Stimulated activated CD4-positive, alpha-beta T cell treated with anti-CD3 and anti-CD28 coated beads, Interleukin-12 subunit alpha, Interleukin-12 subunit beta, amount 100 ng/mL, for 24 hours (primary cell): ENCODE measurements at places on chromosomes 1 and 21.

DNA sequence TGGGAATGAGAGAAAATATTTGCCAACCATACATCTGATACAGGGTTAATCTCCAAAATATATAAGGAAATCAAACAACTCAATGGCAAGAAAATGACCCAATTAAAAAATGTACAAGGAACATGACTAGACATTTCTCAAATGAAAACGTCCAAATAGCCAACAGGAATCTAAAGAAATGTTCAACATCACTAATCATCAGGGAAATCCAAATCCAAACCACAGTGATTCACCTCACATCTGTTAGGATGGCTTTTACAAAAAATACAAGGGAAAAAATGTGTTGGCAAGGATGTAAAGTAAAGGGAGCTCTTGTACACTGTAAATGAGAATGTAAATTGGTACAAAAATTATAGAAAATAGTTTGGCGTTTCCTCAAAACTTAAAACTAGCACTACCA lies 54.7 kb upstream of the ZRANB2 start:
- no peak for DNase-seq

GRCh38 chr1:225767634-225768540 lies 9.7 kb upstream of the SRP9 start:
- no peak for DNase-seq

GRCh38 chr1:47558601-47559593 lies 121.1 kb downstream of the FOXD2 start:
- DNase-seq, result no peak

DNA sequence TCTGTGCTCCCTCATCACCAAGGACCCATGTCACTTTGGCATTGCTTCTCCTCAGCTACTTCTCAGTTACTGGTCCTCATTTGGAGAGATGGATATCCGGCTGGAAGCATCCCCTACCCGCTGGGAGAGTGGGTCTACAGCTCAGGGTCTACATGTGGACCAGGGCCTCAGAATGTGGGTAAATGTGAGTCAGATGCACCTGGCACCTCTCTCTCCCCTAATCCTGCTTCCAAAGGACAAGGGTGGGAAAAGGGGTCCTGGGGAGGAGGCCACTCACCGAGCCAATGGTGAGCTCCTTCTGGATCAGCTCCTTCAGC lies 908 bp downstream of the S100A6 start:
- no peak for DNase-seq

DNA sequence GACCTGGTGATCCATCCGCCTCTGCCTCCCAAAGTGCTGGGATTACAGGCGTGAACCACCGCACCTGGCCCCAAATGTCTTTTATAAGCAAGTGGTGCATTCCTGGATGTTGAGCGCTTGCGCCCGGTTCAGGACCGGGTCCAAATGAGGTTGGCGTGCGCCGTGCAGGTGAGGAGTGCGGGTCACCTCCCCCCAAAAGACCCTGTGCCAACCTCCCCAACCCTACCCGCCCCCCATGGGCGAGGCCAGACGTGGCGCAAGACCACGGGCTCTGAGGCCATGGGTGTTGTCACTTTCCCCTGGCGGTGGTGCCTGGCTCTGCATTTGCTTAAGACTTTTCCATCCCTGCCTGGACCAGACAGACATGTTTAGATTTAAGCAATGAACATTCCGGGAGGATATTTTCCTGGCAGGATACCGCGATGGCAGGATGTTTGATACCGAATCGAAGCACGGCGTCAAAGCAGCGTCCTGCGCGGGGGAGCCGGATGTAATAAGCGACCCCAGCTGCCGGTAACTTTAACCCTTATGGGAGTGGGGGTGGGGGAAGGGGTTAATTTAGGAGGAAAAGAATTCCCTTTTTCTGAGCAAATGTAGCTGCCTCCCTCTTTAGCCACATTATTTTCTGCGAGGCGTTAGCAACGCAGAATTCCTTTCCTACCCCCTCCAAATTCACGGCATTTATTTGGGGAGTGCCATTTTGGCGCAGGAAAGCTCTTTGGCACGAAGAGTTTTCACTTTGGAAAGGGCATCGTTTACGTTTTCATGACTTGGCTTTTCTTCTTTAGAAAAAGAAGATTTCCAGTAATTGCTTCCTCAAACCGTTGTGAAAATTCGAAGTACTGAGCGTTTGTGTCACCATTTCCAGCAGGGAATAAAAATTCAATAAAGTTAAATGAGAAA lies 27.8 kb upstream of the RNF187 start:
- peak; percentile 56 for DNase-seq

- no peak for DNase-seq
Observed at GRCh38 chr1:224302947-224303346, 27.0 kb downstream of the NVL start.

DNA sequence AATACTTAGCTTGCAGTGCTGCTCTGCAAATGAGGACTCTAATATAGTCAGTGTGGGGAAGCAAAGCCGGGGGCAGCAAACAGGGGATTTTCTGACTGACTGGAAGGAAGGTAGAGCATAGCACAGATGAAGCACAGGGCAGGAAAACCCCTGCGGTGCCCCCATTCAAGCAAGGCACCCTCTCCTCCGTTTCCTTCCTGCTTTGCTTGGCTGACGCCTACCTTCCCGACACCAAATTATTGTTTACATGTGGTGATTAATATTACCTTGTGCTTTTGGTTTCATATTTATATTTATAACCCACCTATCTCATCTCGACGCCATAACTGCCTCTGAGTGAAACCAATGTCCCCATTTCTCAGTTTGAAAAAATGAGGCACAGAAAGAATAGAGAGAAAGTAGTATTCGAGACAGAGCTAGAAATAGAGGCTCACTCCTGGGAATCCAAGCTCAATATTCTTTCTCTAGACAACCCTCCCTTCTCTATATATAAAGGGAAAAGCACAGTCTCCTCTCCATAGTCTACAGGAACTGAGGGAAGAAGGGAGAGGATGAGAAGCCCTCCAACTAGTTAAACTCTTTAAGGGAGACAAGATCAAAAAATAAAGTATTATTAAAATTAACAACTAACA lies 41.3 kb downstream of the PIK3C2B start:
- DNase-seq, result peak; percentile 39

DNA sequence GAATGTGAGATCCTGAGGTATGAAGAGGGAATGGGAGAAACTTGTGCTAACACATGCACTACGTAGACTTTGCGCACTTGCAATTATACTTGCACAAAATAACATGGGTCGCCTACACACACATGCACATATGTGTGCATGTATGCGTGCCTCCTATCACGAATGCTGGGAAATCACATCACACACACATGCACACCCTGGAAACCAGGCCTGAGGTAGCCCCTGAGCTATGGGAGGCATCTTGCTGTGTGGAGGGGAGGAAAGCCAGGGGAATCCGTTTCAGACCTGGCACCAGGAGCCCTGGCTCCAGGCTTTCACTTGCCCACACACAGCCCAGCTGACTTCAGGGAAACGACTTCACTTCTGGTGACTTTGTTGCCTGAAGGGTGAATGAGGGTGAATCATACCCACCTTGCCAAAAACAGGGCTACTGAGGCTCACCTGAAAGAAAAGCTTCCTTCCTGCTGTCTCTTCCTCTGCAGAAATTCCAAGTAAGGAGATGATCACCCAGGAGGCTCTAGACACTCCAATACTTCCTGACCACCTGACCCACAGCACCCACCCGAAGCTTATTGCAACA lies 136.0 kb upstream of the NGF start:
- DNase-seq, result no peak

- DNase-seq, result no peak
Observed at GRCh38 chr1:205258261-205258691, 30.5 kb downstream of the TMCC2 start.

DNA sequence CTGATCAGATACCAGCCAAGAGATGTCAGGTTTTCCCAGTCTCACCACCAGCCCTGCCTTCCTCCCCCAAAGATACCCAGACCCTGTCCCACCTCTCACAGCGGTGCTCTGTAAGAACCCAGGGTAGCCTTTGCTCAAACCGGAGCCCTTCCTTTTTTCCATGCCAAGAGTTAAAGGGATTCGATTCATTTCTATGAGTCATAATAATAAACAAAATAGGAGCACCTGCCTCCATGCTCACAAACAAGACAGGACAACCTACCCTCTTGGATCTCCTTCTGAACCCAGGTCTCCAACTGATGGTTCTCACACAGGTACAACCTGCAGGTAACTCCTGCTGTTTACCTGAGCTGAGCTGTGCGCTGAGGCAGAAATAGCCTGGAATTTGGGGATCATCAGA lies 5.9 kb upstream of the ATP1A2 start:
- no peak for DNase-seq

GRCh38 chr1:53294567-53294966 lies 33.3 kb downstream of the LRP8 start:
- peak; percentile 23 for DNase-seq

- DNase-seq, result no peak
Observed at GRCh38 chr1:183689762-183690204, 36.7 kb upstream of the APOBEC4 start.

- no peak for DNase-seq
Observed at GRCh38 chr1:39238476-39238875, 34.0 kb downstream of the MACF1 start.

GRCh38 chr1:112904071-112904830 lies 51.7 kb downstream of the SLC16A1 start:
- DNase-seq, result peak; percentile 31

- no peak for DNase-seq
Observed at GRCh38 chr1:92711473-92712165, 73.3 kb downstream of the EVI5 start.

DNA sequence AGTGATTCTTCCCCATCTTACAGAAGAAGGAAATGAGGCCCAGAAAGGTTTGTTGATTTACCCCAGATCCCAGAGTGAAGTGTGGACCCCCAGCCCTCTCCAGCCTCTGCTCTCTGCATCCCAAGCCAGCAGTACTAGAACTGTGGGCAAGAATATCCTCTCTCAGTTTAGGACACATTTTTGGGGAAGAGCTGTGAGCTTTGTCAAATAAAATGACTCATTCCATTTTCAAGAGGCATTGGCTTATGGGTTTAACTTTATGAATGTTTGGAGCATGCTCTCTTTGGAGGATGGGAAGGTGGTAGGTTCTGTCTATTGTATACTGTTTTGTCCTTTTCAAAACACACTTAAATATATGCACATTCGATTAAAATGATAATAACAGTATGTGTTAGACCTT lies 70.6 kb upstream of the CNTN2 start:
- no peak for DNase-seq

DNA sequence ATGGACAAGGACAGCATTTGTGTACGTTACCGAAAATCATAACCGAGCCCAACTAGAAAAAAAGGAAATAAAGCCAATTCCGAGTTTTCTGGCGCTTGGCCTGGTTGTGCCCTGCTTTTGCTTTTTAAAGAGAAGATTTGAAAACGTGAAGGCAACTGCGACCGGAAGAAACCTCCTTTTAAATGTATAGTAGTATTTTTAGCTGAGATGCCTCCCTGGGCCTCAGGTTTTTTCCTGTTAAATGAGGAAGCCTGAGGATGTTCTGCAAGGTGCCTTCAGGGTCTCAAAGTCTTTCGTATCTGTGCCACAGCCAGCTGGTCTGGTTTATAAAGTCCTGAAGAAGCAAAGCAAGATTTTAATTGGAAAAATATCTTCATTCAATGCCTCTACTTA lies 371 bp upstream of the ODF2L start:
- no peak for DNase-seq

DNA sequence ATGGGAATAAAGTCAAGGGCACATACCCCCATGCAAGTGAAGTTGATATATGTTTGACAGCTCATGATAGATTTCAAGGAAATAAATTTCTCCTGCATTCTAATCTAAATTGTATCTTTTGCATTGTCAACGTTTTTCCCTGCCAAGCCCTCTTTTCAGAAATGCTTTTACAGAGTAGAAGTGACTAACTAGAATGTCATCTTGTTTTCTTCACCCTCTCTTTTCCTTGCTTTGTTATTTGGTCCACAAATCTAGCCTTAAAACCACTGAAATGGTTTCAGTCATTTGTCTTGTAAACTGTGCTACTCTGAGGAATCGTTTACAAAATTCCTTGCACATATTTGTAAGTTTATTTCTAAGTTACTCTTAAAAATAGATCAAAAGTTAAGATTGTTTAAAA lies 600.8 kb upstream of the CXADR start:
- no peak for DNase-seq

- DNase-seq, result no peak
Observed at GRCh38 chr1:156591181-156591431, 470 bp upstream of the NAXE start.

DNA sequence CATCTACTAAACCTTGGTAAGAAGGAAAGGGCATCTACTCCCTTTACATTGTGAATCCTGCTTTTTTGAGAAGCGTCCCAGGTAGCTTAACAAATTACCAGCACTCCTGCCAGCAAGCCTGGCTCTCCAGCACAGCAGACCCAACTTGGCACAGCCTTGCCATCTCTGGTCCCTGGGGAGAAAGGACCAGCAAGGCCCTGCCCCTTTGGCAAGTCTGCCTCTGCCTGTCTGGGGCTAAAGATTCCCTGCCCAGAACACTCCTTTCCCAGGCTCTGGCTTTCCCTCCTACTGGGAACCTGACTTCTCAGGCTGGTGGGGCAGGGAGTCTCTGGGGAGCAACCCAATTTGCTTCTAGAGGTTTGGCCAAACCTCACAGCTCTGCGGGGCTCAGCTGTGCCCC lies 68.5 kb downstream of the ATP2B4 start:
- no peak for DNase-seq

- no peak for DNase-seq
Observed at GRCh38 chr1:21280482-21280881, 9.8 kb downstream of the ECE1 start.

GRCh38 chr1:14108356-14109275 lies 408.6 kb downstream of the PRDM2 start:
- DNase-seq, result no peak

DNA sequence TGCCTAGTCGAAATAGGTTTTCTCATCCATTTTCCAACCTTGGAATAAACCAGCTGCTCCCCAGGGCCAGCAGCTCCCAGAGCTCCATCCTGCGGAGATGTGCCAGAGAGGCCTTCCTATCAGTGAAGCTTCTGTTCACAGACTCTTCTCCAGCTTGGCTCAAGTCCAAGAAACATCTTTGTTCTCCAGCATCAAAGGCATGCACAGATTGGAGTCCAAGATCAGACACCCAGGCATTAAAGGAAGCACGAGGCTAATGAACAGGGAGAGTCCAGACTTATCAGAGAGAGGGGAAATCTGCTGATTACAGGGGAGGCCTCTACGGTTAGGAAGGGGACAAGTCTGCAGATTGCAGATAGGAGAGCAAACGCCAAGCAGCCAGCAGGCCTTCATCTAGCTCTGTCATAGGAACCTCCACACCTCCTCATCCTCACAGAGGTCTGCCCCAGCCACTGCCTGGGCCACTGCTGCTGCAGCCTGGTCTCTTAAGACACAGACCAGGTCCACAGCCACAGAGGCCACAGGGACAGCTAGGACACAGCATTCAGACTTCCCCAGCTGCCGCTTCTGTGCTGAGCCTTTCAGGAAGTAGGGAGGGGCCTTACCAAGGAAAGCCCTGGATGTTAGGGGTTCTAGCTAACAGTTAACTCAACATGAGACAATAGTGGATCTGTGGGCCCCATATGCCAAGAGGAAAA lies 3.4 kb downstream of the PRR9 start:
- no peak for DNase-seq

GRCh38 chr1:50559421-50559820 lies 136.2 kb upstream of the DMRTA2 start:
- no peak for DNase-seq

- no peak for DNase-seq
Observed at GRCh38 chr1:100683448-100684349, 35.8 kb upstream of the VCAM1 start.
